ENCODE measurements at places on chromosomes 3 and 15.

DNA sequence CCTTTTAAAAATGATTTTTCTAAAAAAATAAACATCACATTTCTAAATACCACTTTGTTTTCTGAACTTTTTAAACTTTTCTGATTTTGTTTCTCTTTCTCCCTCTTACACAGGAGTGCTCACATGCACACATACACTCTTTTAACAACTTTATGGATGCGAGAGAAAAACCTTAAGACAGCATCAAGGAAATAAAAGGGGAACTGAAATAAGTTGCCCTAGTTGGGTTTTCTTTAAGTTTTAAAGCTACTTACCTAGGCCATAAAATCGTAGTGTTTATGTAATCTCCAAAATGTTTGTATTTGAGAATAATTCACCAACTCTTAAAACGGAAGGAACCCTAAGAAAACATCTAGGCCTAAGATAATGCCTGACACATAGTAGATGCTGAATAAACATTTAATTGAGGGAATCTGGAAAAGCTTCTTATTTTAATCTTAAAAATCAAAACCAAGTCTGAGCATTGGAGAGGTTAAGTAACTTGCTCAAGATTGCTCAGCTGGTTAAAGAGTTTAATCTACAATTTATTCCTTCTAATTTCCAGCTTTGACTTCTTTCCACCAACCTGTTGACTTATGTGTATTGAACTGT, 1.2 kb upstream of the BBX start:
- no peak for DNase-seq

GRCh38 chr3:82229397-82229796, 468.0 kb upstream of the GBE1 start:
- peak; percentile 36 for DNase-seq

DNA sequence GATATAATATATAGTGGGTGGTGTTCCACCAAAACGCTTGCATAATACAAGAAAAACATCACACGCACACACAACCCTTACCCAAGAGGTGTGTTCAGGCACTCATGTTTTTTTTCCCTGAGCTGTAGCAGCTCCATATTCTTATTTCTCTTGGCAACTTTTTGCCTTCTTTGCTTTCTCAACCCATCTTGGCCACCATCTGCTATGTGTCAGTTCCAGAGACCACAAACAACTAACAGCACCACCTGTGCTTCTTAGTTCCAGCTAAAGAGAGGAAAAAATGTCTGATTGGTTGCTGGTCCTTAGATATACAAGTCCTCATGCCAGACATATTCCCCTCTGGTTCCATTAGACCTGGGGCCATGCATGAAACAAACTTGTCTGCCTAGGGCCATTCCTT, 11.9 kb downstream of the ACTC1 start:
- DNase-seq: no peak

- no peak for DNase-seq
These were observed 18.8 kb upstream of the SATB1 start for GRCh38 chr3:18443665-18444594.

DNA sequence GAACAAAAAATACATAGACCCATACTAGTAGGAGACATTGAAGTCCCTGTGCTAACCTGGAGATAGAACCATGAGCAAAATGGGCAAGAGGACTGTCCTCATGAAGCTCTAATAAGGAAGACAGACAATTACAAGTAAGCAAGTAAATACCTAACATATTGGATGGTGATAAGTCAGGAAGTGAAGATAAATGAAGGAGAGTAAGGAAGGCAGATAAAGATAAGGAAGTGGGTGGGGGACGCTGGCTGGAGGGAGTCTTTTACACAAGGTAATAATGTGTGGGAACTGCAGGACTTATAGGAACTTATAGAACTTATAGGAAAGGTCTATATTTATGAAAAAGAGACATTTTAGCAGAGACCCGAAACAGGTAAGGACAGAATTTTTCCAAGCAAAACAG, 148.9 kb upstream of the ABI3BP start:
- peak; percentile 59 for DNase-seq

DNA sequence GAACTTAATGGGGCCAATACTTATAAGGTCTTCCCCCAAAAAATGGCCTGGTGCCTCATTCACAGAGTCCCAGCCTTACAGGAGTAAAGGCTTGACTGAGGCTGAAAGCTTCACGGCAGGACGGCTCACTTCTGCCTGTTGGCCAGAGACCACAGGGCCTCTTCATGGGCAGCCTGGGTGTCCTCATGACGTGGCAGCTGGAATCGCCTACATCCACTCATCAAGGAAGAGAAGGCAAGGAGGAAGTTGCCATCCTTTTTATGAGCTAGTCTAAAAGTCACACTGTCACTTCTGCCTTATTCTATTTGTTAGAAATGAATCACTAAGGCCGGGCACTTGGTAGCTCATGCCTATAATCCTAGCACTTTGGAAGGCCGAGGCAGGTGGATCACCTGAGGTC, 89.3 kb upstream of the DGKG start:
- DNase-seq: no peak

DNA sequence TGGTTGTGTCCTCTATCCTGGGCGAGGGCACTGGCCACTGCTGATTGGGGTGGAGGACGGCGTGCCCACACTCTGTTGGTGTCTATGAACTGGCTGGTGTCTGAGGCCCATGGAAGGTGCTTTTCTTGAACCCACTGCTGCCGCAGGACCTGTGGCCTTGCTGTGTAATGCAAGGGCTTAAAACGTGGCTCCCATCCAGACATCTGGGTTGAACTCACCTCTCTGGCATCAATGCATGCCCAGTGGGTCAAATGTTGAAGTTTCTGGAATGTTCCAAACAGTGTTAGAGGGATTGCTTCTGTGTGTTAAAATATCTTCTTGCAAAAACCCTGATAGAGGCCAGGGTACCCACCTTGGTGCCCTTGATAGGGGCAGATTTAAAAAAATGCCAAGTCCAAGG, 42.6 kb downstream of the FAM3D start:
- no peak for DNase-seq

- peak; percentile 62 for DNase-seq
These were observed 19.9 kb downstream of the SPICE1 start for GRCh38 chr3:113495035-113495434.

GRCh38 chr3:144816323-144816722, 844.7 kb downstream of the DIPK2A start:
- no peak for DNase-seq

DNA sequence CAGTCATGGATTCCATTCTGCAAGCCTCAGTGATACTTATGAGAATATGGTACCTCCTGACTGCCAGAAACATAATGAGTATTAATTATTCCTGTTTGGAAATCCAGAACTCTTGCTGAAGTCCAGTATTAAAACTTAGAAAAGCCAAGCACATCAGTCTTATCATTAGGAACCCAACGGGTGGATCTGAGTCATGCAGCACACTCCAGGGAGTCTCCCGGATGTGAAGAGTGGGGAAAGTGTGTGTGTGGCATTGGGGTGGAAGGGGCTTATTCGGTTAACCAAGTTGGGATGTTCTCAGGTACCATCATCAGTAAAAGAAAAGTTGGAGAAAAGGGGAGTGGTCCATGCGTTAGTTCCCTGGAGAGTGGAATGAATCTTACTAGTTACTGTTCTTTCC, 181.1 kb downstream of the PLCL2 start:
- no peak for DNase-seq

GRCh38 chr15:37124331-37124730, 24.0 kb upstream of the MEIS2 start:
- DNase-seq: no peak

DNA sequence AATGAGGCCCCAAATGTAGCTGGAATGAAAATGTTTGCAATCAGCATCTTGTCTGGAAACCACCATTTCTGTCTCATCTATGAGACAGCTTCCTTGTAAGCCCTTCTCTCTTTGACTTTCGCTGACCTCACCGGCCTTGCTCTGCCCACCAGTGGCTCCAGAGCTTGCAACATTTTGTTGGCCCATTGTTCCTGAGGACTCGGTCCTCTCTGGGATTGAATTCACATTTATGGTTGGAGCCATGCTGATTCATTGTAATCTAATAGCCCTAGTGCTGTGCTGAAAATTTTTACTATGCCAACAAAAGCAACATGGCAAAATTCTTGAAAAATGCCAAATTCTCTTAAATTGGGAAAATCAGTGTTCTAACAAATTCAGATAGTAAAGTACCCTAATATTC, 37.2 kb downstream of the ABHD5 start:
- DNase-seq: no peak

DNA sequence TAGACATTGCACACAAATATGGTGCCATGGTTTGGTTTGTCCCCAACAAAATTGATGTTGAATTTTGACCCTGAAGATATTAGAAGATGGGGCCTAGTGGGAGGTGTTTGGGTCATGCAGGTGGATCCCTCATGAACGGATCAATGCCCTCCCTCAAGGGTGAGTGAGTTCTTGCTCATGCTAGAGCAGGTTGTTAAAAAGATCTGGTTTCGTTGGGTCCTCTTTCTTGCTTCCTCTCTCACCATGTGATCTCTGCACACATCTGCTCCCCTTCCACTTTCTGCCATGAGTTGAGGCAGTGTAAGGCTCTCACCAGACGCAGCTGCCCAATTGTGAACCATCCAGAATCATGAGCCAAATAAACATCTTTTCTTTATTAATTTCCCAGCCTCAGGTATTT, 87.8 kb upstream of the MDFIC2 start:
- no peak for DNase-seq

DNA sequence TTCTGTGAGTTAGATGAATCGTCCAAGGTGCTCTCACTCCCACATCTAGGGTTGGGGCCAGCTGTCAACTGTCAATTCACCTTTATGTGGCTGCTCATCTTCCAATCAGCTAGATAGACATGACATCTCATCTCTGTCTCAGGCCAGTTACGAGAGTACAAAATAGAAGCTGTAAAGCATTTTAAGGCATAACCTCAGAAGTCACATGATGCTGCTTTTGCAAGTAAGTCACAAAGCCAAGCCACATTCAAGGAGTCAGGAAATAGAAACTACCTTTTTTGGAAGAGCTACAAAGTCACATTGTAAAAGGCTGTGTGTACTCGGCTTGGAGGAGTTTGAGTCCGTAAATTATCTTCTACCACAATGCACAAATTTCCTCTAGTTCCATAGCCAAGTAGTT, 5.1 kb upstream of the CCR1 start:
- DNase-seq: no peak

- DNase-seq: no peak
These were observed 19.9 kb upstream of the LRRC2 start for GRCh38 chr3:46585799-46586693.

GRCh38 chr3:122972141-122972540, 55.4 kb downstream of the SEMA5B start:
- DNase-seq: no peak

Data from OCI-M1 (cell line).